ENCODE measurements at places on chromosomes 5 and 9. TPM values are rescaled to one million over a fixed set of nuclear protein-coding genes. Genes with fewer than 3 reads are reported as not detected.

FAM163B gene
- polyA plus RNA-seq, result not detected

DAPK1 gene
- polyA plus RNA-seq, result 2.9 TPM

PTTG1 gene
- 118 TPM for polyA plus RNA-seq

PRRX2 gene
- 1.7 TPM for polyA plus RNA-seq

TMC1 gene
- 6.1 TPM for polyA plus RNA-seq

FBN2 gene
- polyA plus RNA-seq, result 0.14 TPM

PTPRD gene
- 0.60 TPM for polyA plus RNA-seq

HACD4 gene
- 0.98 TPM for polyA plus RNA-seq

FCN2 gene
- polyA plus RNA-seq, result 0.04 TPM

PROB1 gene
- 0.48 TPM for polyA plus RNA-seq

FBXW2 gene
- 15.7 TPM for polyA plus RNA-seq

ASPN gene
- polyA plus RNA-seq, result 1.1 TPM

HAVCR2 gene
- 0.47 TPM for polyA plus RNA-seq

FCHO2 gene
- polyA plus RNA-seq, result 33.7 TPM

Data from esophagus (tissue), 2 donors.